Esophagus muscularis mucosa (tissue), 4 donors: ENCODE measurements at places on chromosomes 7 and 10. TPM values are rescaled to one million over a fixed set of nuclear protein-coding genes. Genes with fewer than 3 reads are reported as not detected.

OPN4 gene
- total RNA-seq: 0.32 TPM

VWA2 gene
- 0.17 TPM for total RNA-seq

PRPS1L1 gene
- total RNA-seq: not detected

PRSS37 gene
- total RNA-seq: not detected

FKBP6 gene
- total RNA-seq: not detected

STK31 gene
- under 0.01 TPM for total RNA-seq

BLNK gene
- 0.97 TPM for total RNA-seq

DNA sequence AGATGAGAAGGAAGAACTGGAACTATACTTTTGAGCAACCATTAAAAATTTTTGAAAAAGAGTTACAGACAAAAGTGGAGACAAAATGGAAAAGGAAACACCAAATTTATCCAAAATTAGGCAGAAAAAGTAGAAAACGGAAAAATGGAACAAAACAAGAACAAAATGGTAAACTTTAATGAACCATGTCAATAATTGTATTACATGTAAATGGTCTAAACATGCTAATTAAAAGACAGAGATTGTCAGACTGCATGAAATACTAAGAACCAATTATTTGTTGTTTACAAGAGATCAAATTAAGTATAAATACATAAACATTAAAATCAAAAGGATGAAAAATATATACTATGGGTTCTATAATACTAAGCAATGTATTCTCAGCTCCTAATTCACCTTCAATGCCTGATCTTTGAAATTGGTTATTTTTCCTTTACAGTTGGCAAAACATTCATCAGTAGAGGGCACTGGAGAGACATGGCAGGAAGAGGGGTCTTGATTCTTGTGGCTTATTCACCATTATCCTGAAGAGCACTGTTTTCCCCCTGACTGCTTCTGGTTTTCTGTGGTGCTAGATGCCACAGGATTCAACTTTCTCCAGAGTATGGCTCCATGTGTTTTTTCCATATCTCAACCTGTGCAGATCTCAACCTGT, 124.9 kb downstream of the ELFN1 start:
- no peak for DNase-seq
- no peaks in the 10 kb centered on the region for H3K27me3 ChIP-seq
- no peaks in the 10 kb centered on the region for H3K4me1 ChIP-seq
- H3K36me3 ChIP-seq: no peaks in the 10 kb centered on the region
- H3K27ac ChIP-seq: no peak overlapping the region
- no peak overlapping the region for H3K4me3 ChIP-seq

DNA sequence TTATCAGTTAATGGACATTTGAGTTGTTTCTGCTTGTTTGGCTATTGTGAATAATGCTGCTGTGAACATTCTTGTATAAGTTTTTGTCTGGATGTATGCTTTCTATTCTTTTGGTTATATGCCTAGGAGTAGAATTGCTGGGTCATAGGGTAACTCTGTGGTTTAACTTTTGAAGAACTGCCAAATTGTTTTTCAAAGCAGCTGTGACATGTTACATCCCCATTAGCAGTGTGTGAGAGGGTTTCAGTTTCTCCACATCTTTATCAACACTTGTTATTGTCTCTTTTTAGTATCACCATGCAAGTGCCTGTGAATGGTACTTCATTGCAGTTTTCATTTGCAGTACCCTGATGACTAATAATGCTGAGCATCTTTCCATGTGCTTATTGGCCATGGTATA, 2.1 kb upstream of the NDUFB8 start:
- H3K4me1 ChIP-seq: peaks cover 47% of the 10 kb centered on the region
- H3K27me3 ChIP-seq: no peaks in the 10 kb centered on the region
- peaks cover 12% of the 10 kb centered on the region for H3K36me3 ChIP-seq
- no peak overlapping the region for H3K4me3 ChIP-seq

DNA sequence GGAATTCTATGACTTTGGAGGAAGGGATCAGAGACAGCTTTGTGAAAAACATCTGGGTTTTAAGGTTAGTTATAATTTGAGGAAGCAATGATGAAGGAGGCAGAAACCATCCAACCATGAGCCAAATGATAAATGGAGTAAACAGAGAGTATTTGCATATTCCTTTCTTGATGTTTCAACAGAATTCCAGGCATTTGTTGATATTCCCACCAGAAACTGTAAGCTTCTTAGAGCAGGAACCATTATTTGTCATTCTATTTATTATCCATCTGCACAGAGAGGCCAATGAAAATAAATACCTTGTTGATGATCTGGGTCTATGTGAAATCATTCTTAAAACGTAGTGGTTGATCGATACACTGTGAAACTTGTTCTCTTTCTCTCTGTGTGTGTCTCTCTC, 715.3 kb downstream of the INHBA start:
- DNase-seq: no peak
- H3K4me3 ChIP-seq: no peak overlapping the region
- no peaks in the 10 kb centered on the region for H3K36me3 ChIP-seq
- H3K27me3 ChIP-seq: no peaks in the 10 kb centered on the region

DNA sequence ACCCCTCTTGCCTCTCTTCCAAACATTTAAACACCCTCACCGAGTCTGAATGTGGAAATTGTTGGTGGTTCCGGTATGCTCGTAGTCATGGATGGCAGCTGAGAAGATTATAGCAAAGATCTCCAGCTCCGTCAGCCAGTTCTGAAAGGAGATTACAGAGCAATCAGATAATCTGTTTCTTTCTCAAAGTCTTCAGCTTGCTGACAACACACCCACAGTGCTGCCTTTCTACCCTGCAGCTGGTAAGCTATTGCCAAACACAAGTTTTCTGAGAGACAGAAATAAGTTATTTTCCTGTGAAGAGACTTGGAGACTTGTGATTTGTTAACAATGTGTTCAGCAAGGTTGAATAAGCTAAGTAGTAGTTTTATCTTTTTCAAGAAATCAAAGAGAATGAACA, 163.6 kb downstream of the PPP1R17 start:
- no peaks in the 10 kb centered on the region for H3K27me3 ChIP-seq
- no peak overlapping the region for H3K4me3 ChIP-seq
- H3K36me3 ChIP-seq: peaks cover 15% of the 10 kb centered on the region

DNA sequence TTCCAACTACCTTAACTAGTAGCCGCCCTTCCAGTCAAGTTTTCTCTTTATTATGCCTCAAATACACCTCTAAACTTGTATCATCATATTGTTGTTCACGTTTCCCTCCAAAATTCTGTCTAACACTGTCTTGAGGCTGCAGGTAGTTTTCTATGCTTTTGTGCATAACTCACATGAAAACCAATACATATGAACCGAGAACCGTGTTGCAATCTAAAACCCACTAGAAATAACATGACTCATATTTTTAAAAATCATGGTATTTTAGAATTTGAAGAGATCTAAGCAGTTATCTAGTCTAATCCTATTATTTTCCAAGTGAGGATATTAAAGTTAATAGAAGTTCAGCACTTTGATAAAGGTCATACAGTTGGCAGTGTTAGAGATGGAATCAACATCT, 18.2 kb downstream of the LIPF start:
- H3K4me1 ChIP-seq: no peaks in the 10 kb centered on the region
- H3K27me3 ChIP-seq: no peaks in the 10 kb centered on the region
- H3K4me3 ChIP-seq: no peak overlapping the region
- H3K36me3 ChIP-seq: no peaks in the 10 kb centered on the region
- H3K27ac ChIP-seq: no peak overlapping the region
- no peak for DNase-seq

- no peak overlapping the region for H3K4me3 ChIP-seq
- no peaks in the 10 kb centered on the region for H3K4me1 ChIP-seq
- no peak for DNase-seq
- H3K36me3 ChIP-seq: no peaks in the 10 kb centered on the region
- H3K27ac ChIP-seq: no peak overlapping the region
- H3K27me3 ChIP-seq: no peaks in the 10 kb centered on the region
Observed at GRCh38 chr7:94059746-94060145, 55.6 kb upstream of the BET1 start.
